ENCODE measurements at places on chromosomes 4 and X. TPM values are rescaled to one million over a fixed set of nuclear protein-coding genes. Genes with fewer than 3 reads are reported as not detected.
A peak's percentile ranks its signal among the peaks of the same experiment; 100 is the strongest.

GRCh38 chr4:19636451-19636850 is 615.3 kb upstream of the SLIT2 start:
- DNase-seq, result no peak

GRCh38 chrX:115560211-115560977 is 580 bp upstream of the PLS3 start:
- DNase-seq, result no peak

DNA sequence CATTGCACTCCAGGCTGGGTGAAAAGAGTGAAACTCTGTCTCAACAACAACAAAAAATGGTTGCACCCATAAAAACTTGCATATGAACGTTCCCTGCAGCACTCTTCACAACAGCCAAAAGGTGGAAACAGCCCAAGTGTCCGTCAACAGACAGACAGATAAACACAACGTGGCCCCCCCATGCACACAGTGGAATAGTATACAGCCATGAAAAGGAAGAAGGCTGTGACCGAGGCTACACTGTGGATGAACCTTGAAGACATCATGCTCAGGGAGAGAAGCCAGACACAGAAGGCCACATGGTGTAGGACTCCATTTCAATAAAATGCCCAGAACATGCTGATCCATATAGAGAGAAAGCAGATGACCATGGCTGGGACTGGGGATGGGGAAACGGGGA is 33.5 kb upstream of the ASMTL start:
- DNase-seq, result peak; percentile 30

DNA sequence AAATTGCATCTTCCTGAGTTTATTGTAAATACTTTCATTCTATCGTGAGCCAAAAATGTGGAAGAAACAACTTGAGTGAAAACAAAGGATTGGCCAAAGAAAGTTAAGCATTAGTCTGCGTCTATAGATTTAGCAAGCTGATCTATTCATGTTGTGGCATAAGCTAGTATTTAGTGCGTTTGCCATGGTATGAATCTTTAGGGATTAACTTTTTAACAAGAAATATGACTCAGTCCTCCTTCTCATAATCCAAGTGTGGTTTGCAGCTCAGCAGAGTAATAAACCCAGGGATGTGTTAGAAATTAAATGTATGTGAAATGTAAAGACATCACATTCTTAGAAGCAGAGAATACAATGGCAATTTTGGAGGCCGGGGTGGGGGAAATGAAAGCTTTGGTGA is 1110.9 kb downstream of the NLGN4X start:
- DNase-seq, result no peak

- DNase-seq, result no peak
Measured at GRCh38 chrX:53093177-53093655, 726 bp upstream of the KANTR start.

The HTRA3 gene
- 58.5 TPM for total RNA-seq

Measured in mesenteric fat pad (tissue), 1 donor.